ENCODE measurements at places on chromosomes 16 and 17.

DNA sequence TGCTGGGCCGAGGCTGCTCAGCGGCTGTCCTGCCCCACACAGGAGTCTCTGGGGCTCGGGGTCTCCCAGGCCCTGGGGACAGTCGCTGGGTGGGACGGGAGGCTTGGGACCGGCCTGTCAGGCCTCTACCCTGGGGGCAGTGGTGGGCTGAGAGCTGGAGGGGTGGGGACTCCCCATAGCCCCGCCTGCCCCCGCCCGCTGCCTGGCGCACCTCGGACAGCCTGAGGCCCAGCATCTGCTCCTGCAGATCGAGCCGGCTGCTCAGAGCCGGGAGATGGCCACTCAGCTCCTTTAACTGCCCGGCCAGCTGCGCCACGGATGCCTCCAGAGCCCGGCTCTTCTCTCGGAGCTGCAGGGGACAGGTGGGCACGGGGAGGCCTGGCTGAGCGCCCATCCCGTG, 6.7 kb downstream of the PERCC1 start:
- no peak for DNase-seq

DNA sequence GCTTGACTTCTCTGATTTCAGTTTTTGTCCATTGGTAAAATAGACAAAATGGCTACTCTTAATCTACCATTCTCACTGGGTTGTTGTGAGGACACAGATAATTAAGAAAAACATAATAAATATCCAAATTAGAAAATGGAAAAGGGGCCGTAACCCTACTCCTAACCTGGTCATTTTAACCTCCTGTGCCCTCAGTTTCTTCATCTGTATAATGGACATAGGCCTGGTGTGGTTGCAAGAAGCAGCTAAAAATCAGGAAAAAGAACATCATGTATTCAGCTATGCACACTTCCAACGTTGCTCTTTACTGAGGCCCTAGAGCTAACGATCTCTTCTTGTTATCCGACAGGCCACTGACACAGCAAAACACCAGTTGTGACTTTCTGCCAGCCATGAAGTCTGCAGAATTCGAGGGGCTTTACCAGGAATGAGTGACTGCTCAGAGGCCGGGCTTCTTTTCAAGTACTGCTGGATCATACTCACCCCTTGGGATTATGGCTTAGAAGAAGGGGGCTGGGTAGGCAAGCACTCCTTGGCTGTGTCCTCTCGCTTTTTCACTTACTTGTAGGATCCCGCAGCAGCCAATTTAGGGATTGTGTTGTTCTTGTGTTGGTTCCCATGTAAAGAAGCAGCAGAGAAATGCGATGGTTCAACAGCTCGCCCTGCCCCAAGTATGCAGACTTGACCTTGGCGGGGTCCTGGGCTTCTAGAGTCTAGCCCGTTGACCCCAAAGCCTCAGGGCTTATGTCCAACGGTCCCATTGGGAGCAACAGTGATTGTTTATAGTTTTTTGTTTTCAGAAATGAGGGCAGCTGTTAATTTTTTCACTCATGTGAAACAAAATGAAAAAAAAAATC, 20.9 kb downstream of the LDAF1 start:
- no peak for DNase-seq

- no peak for DNase-seq
Observed at GRCh38 chr16:88348377-88349152, 34.2 kb upstream of the ZNF469 start.

DNA sequence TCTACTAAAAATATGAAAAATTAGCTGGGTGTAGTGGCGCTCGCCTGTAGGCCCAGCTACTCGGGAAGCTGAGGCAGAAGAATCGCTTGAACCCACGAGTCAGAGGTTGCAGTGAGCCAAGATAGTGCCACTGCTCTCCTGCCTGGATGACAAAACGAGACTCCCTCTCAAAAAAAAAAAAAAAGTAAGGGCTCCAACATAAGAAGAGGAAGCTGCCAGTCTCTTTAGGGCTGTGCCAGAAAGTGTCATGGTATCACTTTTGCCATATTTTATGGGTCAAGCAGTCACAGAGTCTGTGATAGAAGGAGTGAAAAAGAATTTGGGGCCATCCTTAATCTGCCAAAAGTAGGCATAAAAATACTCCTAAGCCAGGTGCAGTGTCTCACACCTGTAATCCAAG, 1.4 kb upstream of the PIPOX start:
- no peak for DNase-seq

- DNase-seq: peak; percentile 85
Observed at GRCh38 chr17:64278614-64279013, 15.6 kb upstream of the TEX2 start.
